ENCODE measurements at places on chromosomes 11 and 22. TPM values are rescaled to one million over a fixed set of nuclear protein-coding genes. Genes with fewer than 3 reads are reported as not detected.

Gene CD6
- polyA plus RNA-seq: 298 TPM

Gene RTN4RL2
- 0.40 TPM for polyA plus RNA-seq

Gene MTMR2
- 13.5 TPM for polyA plus RNA-seq

Gene GPR83
- polyA plus RNA-seq: not detected

Gene POU2AF1
- 2.0 TPM for polyA plus RNA-seq

Gene FERMT3
- 198 TPM for polyA plus RNA-seq

Gene TSPAN18
- 7.3 TPM for polyA plus RNA-seq

Gene DNAJB13
- 0.53 TPM for polyA plus RNA-seq

Gene LDHAL6A
- polyA plus RNA-seq: not detected

Gene MMP1
- not detected for polyA plus RNA-seq

Gene FGF19
- not detected for polyA plus RNA-seq

Gene CASP4
- polyA plus RNA-seq: 107 TPM

Gene GRAP2
- 86.7 TPM for polyA plus RNA-seq

Gene DDTL
- 1.9 TPM for polyA plus RNA-seq

Gene GPHA2
- polyA plus RNA-seq: not detected

Gene ANKK1
- polyA plus RNA-seq: not detected

Gene IGLL1
- not detected for polyA plus RNA-seq

Gene FXYD2
- 7.1 TPM for polyA plus RNA-seq

Gene B3GAT1
- polyA plus RNA-seq: not detected

Gene RANGAP1
- 12.7 TPM for polyA plus RNA-seq

Gene OR5AN1
- polyA plus RNA-seq: not detected
